Osteocyte (in vitro differentiated cells): ENCODE measurements at places on chromosomes 1 and 21. TPM values are rescaled to one million over a fixed set of nuclear protein-coding genes. Genes with fewer than 3 reads are reported as not detected.

Gene C1orf21
- total RNA-seq = 31.8 and 39.6 TPM in 2 replicates

Gene CCDC30
- total RNA-seq = 3.3 and 4.1 TPM in 2 replicates

- DNase-seq = no peak
Measured at GRCh38 chr1:89060091-89060490, 4.9 kb downstream of the GBP1 start.

GRCh38 chr1:60859111-60859510, 223.2 kb upstream of the NFIA start:
- no peak for DNase-seq

- DNase-seq = no peak
Measured at GRCh38 chr1:226535666-226536065, 12.9 kb upstream of the STUM start.

GRCh38 chr21:33643658-33644311, 1.5 kb downstream of the ITSN1 start:
- DNase-seq = no peak

DNA sequence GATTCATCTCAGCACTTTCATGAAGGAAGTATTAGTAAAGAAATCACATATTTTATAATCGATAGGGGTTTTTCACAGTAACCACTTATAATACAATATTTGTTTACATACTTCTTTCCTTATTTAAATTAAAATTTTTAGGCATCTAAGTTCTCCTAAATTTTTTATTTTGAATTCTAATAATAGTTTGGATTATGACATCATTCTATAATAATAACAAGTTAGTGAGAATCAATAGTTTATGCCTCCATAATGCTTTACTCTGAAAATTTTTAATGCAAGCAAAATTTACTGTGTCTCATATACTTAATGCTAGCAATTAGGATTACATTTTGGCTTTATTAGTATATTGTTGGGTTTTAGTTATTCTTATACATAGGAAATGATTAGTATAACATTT, 252.2 kb downstream of the ZP4 start:
- DNase-seq = no peak

GRCh38 chr1:88917321-88918025, 26.1 kb upstream of the GTF2B start:
- DNase-seq = no peak

GRCh38 chr21:45167796-45168222, 93.4 kb downstream of the ADARB1 start:
- no peak for DNase-seq

DNA sequence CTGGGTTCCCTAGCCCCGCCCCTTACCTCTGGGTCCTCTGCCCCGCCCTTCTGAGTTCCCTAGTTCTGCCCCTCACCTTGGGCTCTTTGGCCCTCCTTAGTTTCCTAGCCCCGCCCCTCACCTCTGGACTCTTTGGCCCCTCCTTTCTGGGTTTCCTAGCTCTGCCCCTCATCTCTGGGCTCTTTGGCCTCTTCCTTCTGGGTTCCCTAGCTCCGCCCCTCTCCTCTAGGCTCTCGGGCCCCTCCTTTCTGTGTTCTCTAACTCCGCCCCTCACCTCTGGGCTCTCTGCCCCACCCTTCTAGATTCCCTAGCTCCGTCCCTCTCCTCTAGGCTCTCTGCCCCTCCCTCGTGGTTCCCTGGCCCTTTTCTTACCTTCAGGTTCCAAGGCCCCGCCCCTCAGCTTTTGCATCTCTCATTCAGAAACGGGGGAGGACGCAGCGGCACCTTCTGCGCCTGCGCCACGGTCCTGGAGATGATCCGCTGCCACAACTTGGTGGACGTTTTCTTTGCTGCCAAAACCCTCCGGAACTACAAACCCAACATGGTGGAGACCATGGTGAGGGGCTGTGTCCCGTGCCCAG, 88.5 kb downstream of the PTPRU start:
- DNase-seq = no peak
